ENCODE measurements at places on chromosomes 1 and 21.

GRCh38 chr1:202405928-202406327 lies 57.4 kb downstream of the PPP1R12B start:
- no peak for DNase-seq

DNA sequence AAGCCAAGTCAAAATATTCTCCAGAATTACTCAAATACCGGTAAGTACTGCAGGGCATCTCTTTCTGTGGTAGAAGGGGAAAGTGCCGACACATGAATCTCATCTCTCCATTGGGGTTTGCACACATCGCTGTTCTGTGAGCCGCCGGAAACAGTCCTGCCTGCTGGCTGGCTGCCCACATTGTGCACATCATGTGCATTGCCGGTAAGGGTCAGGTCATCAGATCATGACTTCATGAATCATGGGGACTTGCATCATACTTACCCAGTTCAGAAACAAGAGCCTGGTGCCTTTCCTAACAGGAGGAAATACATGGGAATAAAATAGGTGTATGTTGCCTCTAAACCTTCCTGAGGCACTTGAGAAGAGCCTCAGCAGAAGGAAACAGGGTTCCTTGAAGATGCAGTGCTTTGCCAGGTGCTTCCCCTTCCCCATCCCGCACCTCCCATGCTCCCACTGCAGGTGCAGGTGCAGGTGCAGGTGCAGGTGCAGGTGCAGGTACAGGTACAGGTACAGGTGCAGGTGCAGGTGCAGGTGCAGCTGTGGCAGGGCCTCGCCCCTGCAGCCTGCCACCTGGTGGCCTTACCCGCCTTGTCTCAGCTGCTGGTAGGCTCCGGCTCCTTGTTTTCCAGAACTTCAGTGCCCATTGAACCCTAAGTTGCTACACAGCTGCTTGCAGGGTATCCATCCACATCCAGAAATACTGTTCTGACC lies 26.5 kb downstream of the GPR137B start:
- no peak for DNase-seq

GRCh38 chr21:37176716-37177115 lies 90.4 kb downstream of the VPS26C start:
- no peak for DNase-seq

- DNase-seq: no peak
Measured at GRCh38 chr1:6163191-6163972, 16.7 kb downstream of the CHD5 start.

DNA sequence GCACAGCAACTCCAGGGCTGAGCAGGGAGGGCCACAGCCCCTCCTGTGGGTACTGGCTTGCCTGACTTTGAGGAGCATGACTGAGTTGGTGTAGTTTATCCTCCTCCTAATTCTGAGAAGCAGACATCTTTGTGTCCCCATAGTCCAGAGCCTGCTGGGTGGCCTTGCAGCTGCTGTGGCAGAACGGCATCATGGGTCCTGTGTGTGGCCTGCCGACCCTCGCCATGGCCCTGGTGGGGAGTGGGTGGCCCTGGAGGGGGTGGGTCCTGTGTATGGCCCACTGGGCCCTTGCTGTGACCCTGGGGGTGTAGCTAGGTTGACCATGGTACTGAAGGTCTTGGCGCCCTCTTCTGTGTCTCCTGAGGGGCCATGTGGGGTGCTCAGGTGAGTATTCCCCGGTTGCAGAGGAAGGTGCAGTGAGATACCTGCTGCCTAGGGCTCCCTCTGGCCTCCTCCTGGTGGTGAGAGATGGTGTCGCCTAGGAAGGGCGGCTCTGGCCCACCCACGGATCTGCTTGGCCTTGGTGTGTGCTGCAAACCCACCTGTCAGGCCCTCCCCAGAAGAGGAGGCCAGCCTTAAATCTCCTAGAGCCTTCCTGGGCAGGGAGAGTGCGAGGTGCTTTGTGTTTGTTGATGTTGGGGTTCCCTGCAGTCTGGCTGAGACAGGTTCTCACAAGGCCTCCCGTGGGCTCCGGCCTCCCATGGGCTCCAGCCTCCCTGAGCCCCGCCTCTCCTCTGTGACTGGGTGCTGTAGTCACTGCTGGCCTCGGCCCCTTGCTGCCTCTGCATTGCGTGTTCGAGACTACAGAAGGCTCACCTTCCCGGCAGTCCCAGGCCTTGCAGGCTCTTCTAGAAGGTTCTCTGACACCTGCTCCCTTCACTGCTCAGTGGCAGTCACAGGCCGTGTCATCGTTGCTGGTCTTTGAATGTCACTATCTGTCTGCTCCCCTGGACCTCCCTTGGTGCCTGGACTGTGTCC lies 7.8 kb downstream of the SNAP47 start:
- DNase-seq: no peak

GRCh38 chr1:6392809-6393399 lies 663 bp downstream of the ACOT7 start:
- no peak for DNase-seq

GRCh38 chr1:74486036-74486435 lies 26.4 kb downstream of the LRRC53 start:
- no peak for DNase-seq

GRCh38 chr1:92447033-92447681 lies 39.6 kb downstream of the GFI1 start:
- DNase-seq: no peak

- DNase-seq: no peak
Measured at GRCh38 chr1:158685085-158685484, 1.4 kb downstream of the SPTA1 start.

DNA sequence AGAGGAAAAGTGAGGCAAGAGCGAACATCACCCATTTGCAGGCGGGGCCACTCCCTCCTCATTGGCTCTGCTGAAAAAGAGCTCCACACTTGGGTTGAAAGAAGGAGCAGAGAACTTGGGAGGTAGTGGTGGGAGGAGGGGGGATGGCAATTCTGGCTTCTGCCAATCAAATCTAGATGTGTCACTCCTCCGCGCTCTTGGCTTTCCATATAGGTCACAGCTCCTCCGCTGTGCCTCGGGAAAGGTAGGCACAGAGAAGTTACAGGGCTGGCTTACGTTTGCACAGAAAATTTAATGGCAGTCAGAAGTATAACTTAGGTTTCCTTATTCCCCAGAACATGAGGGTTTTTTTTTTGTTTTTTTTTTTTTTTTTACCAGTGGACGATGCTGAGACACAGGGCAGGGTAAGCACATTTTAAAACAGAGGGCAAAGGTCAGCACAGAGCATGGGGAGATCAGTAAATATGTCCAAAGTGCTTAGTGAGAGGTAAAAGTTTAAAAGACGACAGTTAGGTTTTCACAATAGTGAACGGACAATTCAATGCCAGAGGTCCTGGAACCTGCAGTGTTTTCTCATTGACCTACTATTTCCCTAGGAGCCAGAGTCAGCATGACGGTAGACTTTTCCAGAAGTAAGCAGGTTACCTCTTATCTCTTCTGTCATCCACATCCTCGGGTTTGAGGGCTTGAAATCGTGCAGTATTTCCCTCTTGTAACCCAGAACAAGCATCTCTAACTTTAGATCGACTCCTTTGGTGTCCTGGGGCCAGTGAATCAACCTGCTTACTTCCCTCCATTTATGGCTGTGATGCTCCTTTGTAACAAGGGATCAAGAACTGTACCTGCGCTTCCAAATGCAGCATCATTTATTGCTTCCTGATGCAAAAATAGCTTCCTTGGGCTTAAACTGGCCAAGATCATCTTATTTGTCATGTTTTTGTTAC lies 258.9 kb upstream of the PROX1 start:
- no peak for DNase-seq

Measured in fibroblast of skin of left biceps (primary cell).